Stimulated activated CD8-positive, alpha-beta memory T cell treated with anti-CD3 and anti-CD28 coated beads, Interleukin-4, amount 100 ng/mL, for 48 hours (primary cell): ENCODE measurements at places on chromosomes 1 and 21.

DNA sequence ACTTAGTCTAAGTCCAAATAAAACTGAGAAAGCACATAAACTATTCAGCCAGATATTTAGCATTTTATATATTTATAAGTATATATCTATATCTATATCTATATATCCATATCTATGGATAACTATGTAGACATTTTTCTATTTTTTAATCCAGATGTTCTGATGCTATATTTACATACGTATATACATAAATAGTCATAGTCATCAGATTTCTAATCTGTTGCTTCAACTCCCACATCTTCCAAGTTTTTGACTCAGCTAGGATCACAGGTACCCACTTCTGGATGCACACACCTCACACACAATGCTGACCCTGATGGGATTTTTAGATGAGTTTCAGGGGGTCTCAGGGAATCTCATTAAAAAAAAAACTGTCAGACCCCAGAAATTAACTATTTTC lies 52.2 kb upstream of the ZC3H11B start:
- DNase-seq = no peak

- DNase-seq = no peak
Measured at GRCh38 chr1:46637444-46638083, 21.0 kb upstream of the MOB3C start.

- no peak for DNase-seq
Measured at GRCh38 chr1:21308847-21309652, 18.8 kb upstream of the ECE1 start.

GRCh38 chr1:17225140-17225539 lies 20.2 kb downstream of the PADI1 start:
- no peak for DNase-seq

DNA sequence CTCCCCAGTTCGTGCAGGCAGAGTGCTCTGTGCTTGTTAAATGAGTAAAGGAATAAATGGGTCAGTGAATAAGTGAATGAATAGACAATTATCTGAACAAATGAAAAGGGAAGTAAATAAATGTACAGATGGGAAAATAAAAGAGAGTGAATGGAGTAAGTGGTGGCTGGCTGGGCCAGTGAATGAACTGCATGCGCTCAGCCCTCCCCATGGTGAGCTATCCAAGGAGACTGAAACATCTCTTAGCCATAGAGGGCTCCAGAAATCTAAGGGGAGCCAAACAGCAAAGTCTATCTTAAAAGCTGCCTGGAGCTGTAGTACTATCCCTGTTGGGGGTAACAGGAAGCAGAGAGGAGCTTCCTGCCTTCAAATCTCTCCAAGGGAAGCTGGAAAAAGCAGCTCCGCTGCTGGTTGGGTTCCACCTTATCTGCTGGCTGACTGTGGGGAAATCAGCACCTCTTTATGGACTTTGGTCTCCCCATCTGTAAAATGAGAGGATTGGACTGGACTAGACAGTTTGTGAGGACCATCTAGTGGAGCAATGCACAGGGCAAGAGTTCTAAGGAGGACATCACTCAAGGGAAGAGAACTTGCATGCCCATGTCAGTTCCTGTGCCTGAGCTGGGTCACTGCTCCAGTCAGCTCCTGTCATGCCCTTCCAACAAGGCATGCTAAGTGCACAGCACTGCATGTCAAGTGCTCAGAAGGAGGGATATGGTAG lies 77.9 kb downstream of the TRABD2B start:
- no peak for DNase-seq

GRCh38 chr1:30417701-30418046 lies 305.7 kb downstream of the MATN1 start:
- no peak for DNase-seq

DNA sequence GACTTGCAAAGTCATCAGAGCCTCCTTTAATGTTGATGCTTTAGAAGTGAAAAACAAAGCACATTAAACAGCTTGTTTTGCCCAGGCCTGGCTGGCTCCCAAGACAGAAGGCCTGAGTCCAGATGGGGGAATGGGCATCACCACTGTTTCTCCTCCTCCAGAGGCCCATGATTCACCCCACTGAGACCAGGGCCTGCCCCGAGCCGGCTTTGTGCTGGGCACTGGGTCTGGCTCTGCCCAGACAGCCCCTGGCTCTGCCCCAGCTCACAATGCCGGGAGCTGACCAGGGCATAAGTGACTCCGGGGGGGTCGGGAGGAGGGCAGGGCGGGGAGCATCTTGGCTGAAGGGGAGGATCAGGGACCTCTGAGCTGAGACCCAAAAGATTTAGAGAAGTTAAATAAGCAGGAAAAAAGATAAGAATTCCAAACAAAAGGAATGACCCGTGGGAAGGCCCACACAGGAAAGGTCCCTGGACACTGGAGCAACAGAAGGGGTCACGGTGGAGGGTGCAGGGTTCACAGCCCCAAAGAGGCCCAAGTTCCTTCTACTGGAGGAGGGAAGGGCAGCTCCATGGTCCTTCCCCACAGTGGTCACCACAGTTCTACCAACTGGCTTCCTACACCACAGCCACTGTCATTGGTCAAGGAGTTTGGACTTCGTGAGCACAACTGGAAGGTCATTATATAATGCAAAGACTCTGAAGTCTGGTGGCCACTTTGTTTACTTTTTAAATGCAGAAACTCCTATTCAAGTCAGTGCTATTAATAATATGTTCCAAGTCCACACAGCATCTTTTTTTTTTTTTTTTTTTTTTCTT lies 5.5 kb downstream of the C2CD2 start:
- no peak for DNase-seq

DNA sequence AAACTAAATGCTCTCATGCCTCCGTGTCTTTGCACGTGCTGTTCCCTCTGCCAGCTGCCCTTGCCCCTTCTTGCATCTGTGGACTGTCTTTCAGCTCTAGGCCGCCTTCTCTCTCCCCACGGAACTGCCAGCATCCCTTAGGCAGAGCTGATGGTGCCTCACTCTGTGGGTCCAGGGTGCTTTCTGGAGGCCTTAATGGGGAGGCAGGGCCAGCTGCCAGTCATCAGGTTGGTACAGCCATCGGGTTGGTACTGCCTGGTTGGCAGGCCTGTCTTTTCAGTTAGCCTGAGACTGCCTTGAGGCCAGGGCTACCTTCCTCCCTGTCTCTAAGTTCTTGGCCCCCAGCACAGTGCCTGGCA lies 61.4 kb upstream of the TARBP1 start:
- no peak for DNase-seq

DNA sequence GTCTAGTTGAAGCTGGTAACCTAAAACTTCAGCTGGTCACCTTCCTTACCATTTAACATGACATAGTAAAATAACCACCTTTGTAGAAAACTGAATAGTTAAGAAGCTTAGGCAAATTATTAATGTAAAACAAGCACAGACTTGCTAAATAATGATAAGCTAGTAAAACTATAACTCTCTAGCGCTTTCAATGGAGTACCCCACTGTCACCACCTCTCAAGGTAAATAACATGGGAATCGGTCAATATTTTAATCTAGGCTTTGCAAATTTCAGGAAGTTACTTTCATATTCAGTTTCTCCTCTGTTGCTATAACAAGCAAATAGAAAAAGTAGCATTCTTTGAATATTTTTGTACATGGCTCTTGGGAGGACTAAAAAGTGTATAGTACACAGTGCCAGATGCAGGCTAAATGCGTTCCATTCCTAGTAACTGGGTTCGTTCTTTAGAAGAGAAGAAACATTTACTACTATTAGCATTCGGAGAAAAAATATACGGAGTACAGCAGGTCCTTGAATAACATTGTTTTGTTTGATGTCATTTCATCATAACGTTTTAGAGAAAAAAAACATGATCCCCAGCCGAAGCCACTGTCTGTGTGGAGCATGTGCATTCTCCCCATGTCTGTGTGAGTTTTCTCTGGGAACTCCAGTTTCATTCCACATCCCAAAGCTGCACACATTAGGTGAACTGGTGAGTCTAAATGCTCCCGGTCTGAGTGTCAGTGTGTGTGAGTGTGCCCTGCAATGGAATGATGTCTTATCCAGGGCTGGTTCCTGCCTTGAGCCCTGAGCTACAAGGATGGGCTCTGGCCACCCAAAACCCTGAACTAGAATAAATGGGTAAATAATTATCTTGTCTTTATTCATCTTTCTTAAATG lies 52.5 kb downstream of the EPRS1 start:
- no peak for DNase-seq

DNA sequence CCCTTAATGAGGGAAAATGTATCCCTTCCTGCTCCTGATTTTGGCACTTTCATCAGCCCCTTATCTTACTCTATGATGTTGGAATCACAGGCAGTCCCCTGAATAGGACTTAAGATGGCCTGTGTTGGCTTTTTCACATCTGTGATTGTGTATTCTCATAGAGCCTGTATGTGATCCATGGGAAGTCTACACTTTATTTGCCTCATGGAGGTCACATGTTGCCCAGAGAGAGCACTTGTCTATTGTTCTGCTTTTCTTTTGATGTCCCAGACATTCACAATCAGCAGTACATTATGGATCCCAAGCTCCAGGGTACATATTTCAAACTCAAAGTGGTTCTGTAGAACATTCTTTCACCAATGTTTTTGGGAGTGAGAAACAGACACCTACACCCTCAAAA lies 885.2 kb upstream of the ADGRL2 start:
- DNase-seq = no peak

DNA sequence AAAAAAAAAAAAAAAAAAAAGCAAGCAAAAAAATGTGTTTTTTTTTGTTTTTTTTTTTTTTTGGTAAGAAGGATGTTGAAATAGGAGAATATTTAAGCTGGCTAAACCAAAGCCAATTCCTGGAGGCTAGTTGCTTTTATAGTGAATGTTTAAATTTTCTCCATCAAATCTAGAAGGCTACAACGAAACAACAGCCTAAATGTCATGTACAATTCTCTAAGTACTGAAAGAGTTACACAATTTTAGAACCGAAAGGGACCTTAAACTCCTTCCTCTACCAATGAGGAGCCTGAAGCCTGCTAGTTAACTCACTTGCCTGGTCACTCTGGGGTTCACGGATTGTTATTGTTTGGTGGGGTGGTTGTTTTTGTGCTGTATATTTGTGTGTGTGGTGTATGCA lies 3.5 kb downstream of the WLS start:
- no peak for DNase-seq

DNA sequence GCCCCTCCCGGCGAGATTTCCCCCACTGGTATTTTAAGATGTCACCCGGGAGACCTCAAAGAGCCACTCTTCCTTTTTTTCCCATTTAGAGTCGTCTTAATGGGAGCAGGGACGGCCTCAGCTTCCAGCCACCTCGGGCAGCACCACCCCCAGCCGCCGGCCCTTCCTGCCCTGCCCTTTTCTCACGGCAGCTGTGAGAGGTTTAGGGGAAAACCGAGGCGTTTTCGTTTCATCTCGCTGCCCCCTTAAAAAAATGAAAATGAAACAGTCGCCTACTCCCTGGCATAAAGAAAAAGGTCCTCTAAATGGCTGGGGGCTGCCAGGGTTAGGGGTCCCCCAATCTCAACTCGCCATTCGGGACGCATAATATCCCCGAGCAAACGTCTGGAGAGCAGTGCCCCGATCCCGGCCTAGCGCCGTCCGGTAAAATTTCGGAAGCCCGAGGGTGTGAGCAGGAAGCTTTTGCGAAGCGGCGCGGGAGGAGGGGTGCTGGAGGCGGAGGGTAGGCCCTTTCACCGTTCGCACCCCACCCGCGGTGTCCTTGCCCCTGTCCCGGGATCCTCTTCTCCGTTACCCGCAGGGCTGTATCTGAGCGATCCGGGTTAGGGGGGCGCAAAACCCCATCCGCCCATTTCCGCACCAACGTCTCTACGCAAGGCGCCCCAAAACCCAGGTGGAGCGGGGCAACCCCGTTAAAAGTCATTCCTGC lies 1.2 kb downstream of the RUNX3 start:
- DNase-seq = peak; percentile 73

GRCh38 chr1:38392861-38393260 lies 346.3 kb upstream of the POU3F1 start:
- DNase-seq = no peak

DNA sequence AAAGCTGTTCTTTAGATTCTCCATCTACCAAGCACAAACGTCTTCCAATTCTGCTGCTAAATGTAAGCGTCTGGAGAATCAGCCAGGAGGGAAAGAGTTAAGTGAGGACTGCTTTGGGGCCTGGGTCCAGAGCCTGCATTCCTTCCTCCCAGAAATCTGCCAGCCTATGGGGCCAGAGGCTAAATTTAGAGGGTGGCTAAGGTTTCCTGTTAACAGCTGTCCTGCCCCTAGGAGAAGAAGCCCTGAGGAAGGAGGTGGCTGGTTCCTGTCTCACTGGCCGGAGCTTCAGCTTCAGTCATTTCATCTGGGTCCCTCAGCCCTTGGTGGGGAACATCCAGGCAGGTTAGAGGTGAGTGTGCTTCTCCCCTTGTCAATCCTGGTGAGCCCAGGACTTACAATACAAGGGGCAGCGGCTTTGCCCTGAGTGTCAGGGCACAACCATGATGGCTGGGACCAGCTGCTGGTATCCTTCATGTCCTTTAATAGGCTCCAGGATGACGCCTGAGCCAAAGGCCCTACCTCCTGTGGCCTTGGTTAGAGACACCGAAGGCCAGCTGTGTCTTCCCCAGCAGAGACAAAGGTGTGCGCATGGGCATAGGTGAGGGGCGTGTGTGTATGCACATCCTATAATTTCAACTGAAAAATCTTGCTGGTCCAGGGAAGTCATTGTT lies at the start of gene STYXL2:
Gene STYXL2 (plus strand): TSS at position 230 of the 671 bp plus-strand sequence. CDS start 775 bp downstream, outside the sequence.
- no peak for DNase-seq

- no peak for DNase-seq
Measured at GRCh38 chr21:32813265-32813903, 41.8 kb upstream of the PAXBP1 start.

DNA sequence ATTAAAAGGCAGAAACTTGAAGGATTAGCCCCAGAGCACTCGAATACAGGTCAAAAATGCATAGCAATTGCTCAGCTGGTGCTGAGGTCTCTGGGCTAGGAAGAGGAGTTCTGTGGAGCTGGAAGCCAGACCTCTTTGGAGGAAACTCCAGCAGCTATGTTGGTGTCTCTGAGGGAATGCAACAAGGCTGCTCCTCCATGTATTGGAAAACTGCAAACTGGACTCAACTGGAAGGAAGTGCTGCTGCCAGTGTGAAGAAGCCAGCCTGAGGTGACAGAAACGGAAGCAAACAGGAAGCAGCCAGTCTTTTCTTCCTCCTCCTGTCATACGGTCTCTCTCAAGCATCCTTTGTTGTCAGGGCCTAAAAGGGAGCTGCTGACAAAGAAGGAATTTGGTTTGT lies 233.4 kb upstream of the FGGY start:
- DNase-seq = no peak

- no peak for DNase-seq
Measured at GRCh38 chr1:185059950-185060571, 14.7 kb downstream of the RNF2 start.
